Pulmonary artery endothelial cell (primary cell): ENCODE measurements at places on chromosomes 11 and 22. TPM values are rescaled to one million over a fixed set of nuclear protein-coding genes. Genes with fewer than 3 reads are reported as not detected.

- DNase-seq: no peak
These were observed 20.3 kb upstream of the MALAT1 start for GRCh38 chr11:65478388-65479183.

DNA sequence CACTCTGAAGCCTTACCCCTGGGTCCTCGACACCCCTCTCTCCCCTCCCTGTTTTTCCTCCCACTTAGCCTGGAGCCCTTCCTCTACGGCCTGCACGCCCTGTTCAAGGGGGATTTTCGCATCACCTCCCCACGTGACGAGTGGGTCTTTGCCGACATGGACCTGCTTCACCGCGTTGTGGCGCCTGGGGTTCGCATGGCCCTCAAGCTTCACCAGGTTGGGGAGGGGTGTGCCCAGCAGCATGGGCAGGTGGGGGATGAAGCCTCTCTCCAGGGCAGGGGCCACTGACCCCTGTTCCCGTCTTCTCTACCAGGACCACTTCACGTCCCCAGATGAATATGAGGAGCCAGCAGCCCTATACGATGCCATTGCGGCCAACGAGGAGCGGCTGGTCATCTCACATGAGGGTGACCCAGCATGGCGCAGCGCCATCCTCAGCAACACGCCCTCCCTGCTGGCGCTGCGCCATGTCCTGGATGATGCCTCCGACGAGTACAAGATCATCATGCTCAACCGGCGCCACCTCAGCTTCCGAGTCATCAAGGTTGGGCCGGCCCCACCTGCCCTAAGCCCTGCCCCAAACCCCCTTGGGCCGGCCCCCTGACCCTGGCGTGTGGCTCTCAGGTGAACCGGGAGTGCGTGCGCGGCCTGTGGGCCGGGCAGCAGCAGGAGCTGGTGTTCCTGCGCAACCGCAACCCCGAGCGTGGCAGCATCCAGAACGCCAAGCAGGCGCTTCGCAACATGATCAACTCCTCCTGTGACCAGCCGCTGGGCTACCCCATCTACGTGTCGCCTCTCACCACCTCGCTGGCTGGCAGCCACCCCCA is 2.8 kb upstream of the SIPA1 start:
- no peak for DNase-seq

Gene DEFB131B
- total RNA-seq: not detected in 2 replicates

Gene CRYBB1
- not detected in 2 replicates for total RNA-seq

Gene SEC14L6
- total RNA-seq: 0.04 TPM in 1 of 2 replicates, not detected in the other

Gene GCAT
- 33.8 and 48.3 TPM in 2 replicates for total RNA-seq

Gene CCDC116
- 0.07 and 0.35 TPM in 2 replicates for total RNA-seq
